GM04504 (cell line): ENCODE measurements at places on chromosomes 6 and 20.

DNA sequence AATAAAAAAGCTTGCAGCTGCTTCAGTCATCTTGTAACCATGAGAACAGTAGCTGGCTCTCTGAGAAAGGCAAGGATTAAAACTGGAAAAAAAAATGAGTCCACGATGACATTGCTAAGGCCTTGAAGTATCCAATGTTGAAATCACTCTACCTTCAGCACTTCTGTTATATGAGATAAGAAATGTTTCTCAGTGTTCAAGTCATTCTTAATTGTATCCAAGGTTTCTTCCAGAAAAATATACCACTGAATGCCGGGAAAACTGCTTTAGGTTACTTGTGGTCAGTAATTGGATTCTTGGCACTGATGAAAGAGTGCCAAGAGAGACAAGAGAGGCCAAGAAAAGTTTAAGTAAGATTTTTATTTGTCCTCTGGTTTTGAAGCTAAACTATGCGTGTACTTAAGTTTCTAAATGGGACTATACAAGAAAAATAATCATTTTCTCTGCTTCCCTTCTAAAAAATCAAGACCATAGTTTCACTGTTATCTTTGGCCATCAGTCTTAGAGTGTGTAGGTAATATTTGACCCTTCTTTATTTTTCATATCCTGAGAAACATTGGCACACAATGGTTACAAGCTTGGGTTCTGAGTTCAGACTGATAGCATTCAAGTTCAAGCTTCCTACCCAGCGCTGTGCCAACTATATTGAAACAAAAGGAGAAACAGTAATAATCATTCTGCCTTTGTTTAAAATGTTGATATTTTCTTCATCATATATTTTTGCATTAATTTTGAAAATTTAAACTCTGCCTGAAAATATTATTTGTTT lies 84.6 kb downstream of the TRDN start:
- no peak for DNase-seq

- no peak for DNase-seq
Measured at GRCh38 chr6:130628862-130629261, 198.3 kb upstream of the SMLR1 start.

GRCh38 chr6:158754738-158755137 lies 64.4 kb downstream of the EZR start:
- DNase-seq = no peak

DNA sequence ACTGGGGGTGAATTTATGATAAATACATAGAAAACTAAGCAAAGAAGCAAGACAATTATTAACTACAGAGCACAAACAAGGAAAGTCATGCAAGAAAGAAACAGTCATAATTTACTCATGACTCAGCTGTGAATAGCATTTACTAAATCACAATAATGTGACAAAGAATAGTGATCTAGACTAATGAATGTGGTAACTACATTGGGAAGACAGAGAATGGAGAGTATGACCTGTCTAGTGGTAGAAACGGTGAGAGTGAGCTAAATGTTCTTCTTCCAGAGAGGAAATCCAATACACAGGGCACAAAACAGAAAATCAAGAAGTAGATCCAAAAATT lies 153.5 kb upstream of the DST start:
- DNase-seq = no peak

DNA sequence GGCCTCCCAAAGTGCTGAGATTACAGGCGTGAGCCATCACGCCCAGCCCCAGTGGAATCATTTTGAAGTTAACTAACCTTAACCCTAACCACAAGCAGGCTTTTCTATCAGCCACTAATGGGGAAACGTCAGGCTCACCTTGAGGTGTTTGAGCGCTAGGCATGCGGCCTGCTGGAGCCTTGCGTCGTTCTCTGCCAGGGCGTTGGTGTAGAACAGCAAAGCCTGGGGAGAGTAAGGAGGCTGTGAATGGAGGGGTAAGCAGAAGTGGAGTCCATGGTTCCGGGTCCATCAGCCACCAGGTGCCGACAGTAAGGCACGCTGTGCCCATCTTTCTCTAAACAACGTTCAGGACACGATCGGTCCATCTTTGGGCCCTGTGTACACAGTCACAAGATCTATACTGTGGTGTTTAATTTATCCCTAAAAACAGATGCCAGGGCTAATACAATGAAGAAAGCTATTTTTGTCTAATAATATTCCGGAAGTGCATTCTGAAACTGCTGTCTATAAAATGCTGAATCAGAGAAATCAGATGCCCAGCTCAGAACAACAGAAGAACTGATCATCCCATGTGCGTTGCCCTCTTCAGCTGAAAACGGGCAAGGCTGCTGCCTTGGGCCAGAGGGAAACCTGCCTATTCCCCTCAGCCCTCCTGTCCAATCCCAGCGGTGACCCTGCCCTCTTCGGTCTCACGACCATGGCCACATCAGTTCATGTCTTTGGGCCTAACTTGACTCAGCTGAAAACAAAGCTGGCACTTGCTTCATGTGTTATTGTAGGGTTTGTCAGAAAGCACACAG lies 79.6 kb downstream of the PTPN1 start:
- no peak for DNase-seq

DNA sequence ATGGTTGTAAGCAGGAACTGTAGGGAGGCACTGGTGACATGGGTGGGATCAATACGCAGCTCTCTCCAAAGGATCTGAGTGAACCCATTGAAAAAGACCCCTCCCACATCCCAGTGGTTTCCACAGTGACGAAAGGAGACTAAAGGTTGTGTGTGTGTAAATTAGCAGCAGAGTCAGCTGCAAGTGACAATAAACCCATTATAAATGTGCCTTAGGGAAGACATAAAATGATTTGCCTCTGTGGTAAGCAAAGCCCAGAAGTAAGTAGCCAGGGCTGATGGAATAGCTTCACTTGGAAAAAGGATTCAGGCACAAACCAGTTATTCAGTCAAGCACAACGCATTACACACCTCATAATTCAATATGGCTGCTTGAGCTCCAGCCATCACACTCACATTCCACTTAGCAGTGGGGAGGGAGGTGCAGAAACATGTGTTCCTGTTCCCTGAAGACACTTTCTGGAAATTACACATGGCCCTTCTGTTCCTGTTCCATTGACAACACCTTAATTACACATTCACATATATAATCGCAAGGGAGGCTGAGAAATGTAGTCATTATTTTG lies 231.4 kb downstream of the PREX1 start:
- DNase-seq = no peak

DNA sequence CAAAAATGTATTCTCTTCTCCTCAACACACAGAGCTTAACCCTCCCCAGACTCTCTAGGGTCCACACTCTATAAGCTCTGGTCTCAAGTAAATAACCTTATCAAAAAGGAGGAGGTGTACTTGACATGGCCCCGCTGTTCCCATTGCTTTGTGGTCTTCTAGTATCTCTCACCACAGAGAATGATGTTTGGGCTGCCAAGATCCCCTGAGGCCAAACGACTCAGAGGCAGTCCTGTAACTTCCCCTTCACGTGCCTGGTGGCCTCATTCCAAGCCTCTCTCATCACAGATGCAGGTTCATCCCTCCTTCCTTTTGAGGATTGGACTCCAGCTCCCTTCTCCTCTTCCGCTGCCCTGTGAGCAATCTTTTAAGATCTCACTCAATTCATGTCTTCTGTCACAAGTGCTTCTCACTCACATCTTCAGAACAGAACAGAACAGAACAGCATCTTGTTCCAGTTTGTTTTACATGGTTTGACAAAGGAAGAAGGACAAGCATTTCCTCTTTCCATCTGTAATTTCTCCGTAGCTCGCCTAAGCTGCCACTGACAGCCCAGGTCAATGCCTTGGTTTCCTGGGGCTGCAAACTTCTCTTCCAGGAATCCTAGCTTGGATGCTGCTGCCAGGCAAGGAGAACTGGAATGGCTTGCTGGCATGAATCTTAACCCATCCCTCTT lies 541.5 kb downstream of the CD83 start:
- DNase-seq = no peak

DNA sequence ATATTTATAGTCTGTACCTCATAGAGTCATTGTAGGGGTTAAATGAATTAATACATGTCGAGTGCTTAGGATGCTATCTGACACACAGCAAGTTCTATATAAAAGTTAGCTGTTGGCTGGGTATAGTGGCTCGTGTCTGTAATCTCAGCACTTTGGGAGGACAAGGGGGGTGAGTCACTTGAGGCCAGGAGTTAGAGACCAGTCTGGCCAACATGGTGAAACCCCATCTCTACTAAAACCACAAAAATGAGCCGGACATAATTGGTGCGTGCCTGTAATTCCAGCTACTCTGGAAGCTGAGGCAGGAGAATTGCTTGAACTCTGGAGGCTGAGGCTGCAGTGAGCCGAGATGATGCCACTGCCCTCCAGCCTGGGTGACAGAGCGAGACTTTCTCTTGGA lies 222.9 kb downstream of the UBE3D start:
- peak; percentile 75 for DNase-seq
